ENCODE measurements at places on chromosomes 2 and 18.

DNA sequence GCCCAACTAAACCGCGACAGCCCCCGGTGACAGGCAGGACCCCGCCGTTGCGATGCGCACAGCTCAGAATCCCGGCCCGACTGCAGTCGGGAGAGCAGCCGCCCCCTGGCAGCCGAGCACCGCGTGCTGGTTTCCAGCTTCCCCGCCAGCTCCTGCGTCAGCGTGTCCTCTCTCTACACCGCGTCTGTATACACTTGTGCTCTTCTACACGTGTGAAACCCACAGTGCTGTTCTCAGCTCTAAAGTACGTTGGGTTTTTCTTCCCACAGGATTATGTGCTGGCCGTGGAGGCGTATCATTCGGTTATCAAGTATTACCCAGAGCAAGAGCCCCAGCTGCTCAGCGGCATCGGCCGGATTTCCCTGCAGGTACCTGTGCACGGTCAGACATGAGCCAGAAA lies 54.0 kb downstream of the ADI1 start:
- DNase-seq: no peak

GRCh38 chr18:55239740-55240139 lies 280.5 kb upstream of the CCDC68 start:
- no peak for DNase-seq

DNA sequence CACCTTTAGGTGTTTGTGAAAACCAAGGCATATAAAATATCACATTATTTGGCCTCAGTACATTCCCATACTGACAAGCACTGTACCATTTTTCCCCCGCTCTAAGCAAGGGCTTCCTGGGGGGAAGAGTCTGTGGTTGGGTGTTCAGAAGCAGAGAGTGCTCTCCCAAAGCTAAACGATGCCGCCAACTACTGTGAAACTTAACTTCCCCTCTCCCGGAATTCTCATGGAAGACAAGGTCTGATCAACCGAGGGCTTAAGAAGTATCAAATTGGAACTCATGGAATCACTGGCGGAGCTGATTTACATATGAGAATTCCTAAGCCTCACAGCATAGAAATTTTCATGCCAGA lies 433 bp upstream of the MFF start:
- peak; percentile 5 for DNase-seq

- peak; percentile 38 for DNase-seq
Measured at GRCh38 chr2:166180951-166181812, 53.4 kb upstream of the SCN1A start.

GRCh38 chr2:136468799-136469369 lies 296.5 kb upstream of the THSD7B start:
- no peak for DNase-seq

- DNase-seq: no peak
Measured at GRCh38 chr2:79994965-79995364, 309.6 kb downstream of the LRRTM1 start.

GRCh38 chr2:130853391-130853790 lies 16.7 kb downstream of the ARHGEF4 start:
- DNase-seq: no peak

GRCh38 chr2:174682578-174683391 lies 81.5 kb downstream of the CHRNA1 start:
- DNase-seq: peak; percentile 69

GRCh38 chr2:102424754-102425153 lies 1.8 kb downstream of the IL18RAP start:
- DNase-seq: no peak

- DNase-seq: no peak
Measured at GRCh38 chr2:168849610-168850009, 40.6 kb downstream of the SPC25 start.

DNA sequence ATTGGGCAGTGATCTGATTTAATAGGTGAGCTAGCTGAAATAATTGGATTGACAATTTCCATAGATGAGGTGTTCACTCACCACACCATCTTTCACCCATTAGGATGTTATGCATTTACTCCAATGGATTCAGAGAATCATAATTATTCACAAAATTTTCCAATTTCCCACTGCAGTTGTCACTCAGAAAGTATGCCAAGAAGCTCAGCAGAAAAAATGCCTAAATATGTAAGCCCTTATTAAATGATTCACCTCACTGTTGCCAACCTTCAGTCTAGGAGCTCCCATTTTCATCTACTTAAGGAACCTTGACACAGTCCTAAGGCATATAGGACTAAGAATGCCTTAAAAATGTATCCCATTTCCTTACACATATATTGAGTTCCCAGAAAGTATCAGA lies 94.3 kb downstream of the MBD2 start:
- no peak for DNase-seq

DNA sequence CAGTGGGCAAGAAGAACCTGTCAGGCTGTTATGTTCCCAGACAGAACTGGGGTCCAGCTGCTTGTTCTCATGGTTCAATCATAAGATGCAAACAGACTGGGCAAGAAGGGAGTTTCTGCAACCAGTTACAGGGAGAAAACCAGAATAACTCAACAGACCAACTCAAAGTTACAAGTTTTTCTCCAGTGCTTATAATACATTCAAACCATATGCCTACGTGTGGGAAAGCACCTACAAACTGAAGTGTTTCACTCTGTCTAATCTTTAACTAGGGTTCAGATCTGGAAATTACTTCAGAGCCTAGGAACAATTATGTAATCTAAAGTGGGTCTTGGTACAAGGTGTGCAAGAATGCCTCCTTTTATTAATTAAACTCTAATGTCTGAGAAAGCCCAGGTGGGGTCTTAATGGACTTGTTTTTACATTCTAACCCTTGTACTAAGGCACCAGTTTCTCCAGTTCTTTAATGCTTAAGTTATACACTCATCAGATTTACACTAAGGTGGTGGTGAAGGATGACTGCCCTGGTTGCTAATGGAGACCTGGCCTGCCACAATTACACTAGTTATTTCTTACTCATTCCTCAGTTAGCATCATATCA lies 951.9 kb downstream of the TSN start:
- DNase-seq: no peak

GRCh38 chr18:13136056-13136903 lies 82.3 kb upstream of the LDLRAD4 start:
- peak; percentile 69 for DNase-seq

GRCh38 chr2:120885321-120885720 lies 149.7 kb downstream of the GLI2 start:
- DNase-seq: no peak

DNA sequence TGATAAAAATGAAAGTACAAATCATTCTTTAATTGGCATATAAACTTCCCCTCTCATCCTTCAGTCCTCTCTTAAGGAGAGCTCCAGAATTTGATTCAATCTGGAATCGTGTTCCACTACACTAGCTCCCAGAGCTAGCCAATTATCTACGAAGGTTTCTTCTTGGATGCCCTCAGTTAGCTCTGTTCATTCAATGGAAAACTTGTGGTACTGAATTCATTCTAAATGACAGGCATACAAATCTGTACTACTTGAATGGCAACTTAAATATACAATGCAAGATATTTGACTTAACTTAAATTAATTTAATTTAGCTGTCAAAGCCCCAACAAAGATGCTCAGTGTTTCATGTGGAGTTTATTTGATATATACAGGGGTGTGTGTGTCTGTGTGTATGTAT lies 1474.2 kb upstream of the CELF4 start:
- DNase-seq: no peak

- DNase-seq: no peak
Measured at GRCh38 chr2:105733875-105734274, 10.8 kb upstream of the NCK2 start.

DNA sequence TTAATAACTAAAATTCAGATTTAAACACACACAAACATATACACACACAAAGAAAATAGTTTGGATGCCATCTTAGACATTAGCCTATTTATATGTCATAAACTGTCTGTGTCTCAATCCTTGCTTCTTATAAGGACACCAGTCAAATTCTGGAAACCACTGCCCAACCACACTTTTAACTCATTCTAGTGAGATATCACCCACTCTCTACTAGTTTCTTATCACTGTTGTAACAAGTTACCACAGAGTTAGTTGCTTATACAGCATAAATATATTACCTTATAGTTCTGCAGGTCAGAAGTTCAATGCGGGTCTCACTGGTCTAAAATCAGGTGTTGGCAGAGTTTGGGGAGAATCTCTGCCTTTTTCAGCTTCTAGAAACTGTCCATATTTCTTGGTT lies 239.1 kb downstream of the MTX2 start:
- no peak for DNase-seq

DNA sequence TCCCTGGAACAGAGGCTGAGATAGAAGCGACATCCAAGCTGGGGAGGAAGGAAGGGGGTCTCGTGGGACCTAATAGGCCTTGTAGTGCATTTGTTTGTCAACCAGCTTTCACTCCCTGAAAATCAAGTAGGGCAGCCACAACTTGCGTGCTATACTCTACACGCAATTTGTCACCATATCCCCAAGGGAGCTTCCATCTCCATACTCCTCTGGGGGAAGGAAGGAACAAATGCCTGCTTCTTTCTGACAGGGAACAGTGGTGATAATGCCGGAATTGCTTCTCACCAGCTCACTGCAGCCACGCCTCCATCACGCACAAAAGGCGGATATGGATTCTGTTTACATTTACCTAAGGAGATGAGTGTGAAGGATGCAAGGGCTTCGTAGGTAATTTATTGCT lies 213.4 kb downstream of the TMEM163 start:
- no peak for DNase-seq

DNA sequence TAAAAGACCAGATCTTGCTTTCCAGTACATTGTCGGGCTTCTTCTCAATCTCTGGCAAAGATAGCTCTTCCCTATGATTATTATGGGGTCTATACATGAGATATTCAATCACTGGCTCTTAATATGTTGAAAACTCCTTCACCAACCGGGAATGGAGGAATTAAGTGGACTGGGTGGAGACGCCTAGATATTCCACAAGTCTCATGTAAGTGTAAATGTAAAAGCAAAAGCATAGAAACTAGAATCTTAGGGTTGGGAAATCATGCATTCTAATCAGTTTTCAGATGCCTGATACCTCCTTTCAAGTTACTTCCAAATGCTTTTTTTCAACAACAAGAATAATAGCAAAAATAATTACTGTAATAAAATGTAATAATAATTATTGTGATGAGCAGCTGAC lies 38.0 kb downstream of the DPP4 start:
- DNase-seq: no peak

- DNase-seq: no peak
Measured at GRCh38 chr18:2572892-2573291, 1.5 kb downstream of the NDC80 start.

DNA sequence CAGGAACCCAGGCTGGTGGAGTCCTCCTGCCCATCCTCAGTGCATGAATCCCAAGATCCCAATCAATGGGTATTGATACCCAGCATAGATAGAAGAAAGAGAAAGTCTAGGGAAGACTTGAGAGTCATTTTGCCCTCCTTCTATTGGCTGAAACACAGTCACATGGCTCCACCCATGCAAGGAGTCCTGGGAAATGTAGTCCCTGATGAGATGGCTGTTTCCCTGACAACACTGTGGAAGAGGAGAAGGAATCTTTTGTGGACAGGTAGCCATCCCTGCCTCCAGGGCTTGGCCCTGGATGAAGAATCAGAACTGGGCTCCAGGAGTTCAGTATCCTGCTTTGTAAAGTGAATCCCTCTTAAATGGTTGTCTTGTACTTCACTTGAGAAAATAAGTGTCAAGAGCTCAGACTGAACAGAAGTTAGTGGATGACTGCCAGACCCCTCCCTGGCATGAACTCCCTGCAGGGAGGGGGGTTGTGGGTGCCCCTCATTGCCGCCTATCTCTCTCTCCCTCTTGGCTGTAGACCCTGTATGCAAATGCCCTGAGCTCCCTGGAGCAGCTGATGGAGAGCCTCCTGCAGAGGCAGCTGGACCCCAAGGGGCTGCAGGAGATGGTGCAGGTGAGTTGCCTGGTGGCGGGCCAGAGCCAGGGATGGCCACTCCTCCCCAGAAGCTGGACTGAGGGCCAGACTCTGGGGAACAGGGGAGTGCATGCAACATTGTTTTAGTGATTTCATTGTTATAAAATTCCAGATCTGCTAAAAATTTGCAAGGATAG lies 36.1 kb downstream of the MROH2A start:
- DNase-seq: no peak

DNA sequence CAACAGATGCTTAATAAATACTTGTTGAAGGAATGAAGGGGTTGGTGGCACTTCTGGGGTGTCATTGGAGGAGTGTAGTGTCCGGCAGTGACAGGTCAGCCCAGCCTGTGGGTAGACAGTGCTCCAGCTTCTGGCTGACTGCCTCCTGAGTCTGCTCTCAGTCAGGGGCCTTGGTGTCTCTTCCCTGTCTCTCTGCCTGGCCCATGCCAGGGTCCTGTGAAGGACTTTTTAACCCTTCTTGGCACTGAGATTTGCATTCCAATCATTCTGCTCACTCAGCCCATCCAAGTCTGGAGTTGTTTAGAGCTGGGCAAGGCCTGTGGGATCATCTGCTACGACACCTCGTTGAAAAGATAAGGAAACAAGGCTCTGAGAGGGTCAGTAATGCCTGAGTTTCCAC lies 1.4 kb upstream of the KCNK3 start:
- DNase-seq: no peak

- DNase-seq: peak; percentile 43
Measured at GRCh38 chr2:197838036-197838435, 33.6 kb downstream of the PLCL1 start.

DNA sequence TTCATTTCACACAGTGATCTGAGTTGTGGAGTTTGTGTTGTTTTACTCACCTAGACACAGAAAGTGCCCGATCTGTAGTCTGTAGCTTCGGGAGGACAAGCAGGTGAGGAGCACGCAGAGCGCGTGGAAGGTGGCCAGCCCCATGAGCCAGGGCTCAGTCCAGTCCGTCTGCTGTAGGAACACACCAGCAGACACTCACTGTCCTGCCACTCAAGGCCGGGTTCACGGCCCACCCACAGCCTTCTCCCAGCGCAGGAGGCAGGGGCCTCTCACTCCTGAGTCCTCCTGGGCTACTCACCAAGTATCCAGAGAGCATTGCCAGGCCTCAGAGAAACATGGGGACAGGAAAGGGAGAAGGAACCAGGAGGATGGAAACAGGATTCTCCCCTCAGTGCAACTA lies 1.7 kb downstream of the TMEM18 start:
- DNase-seq: no peak

- no peak for DNase-seq
Measured at GRCh38 chr18:59189008-59189407, 30.9 kb upstream of the GRP start.

DNA sequence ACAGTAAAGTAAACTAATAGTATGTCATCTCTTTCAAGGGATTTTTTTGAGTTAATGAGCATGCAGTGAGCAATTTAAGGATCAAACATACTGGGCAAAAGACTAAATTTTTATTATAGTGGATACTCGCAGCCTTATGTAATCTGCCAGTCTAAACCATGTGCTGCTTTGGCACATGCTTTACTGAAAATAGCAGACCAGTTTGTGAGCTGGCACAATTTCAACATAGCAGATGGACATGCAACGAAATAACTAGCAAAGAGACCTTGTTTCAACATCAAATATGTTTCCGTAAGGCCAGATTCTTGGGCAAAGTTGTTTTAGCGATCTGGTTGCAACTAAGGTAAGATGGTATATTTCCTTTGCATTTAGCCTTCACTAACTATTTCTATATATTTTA lies 807.3 kb downstream of the NR4A2 start:
- DNase-seq: no peak
